ENCODE measurements at places on chromosomes 6 and 20. TPM values are rescaled to one million over a fixed set of nuclear protein-coding genes. Genes with fewer than 3 reads are reported as not detected.

GRCh38 chr20:32523613-32524213 is 61.4 kb downstream of the NOL4L start:
- peaks cover 2% of the 10 kb centered on the region for H3K36me3 ChIP-seq
- H3K4me3 ChIP-seq = no peak overlapping the region
- no peak overlapping the region for H3K27ac ChIP-seq
- no peaks in the 10 kb centered on the region for H3K27me3 ChIP-seq

DNA sequence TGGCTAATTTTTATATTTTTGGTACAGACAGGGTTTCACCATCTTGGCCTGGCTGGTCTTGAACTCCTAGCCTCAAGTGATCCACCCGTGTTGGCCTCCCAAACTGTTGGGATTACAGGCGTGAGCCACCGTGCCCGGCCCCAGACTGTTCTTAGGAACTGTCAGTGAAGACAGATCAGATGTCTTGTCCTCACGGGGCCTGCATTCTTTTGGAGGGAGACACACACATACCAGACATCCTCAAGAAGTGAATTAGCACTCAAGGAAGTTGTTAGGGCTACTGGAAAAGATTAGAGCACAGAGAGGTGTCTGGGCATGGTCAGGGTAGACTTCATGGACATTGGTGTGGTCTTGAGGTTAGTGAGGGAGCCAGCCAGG is 10.3 kb upstream of the LPIN3 start:
- no peaks in the 10 kb centered on the region for H3K27me3 ChIP-seq
- H3K4me1 ChIP-seq = peaks cover 6% of the 10 kb centered on the region
- DNase-seq = no peak
- no peak overlapping the region for H3K27ac ChIP-seq
- no peaks in the 10 kb centered on the region for H3K36me3 ChIP-seq

DNA sequence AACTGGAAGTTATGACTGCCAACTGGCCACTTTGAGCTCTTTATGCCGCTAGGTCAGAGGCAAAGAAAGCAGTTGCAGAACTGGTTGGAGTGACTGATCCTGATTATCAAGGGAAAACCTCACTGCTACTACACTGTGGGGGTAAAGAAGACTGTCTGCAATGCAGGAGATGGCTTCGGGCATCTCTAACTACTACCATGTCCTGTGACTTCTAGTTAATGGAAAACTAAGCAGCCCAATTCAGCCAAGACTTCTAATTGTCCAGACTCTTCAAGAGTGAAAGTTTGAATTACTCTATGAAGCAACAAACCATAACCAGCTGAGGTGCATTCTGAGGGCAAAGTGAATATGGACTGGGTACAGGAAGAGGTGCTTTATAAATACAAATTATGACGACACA is 773.6 kb upstream of the SLC35B3 start:
- H3K4me3 ChIP-seq = no peak overlapping the region
- H3K27me3 ChIP-seq = no peaks in the 10 kb centered on the region
- no peak for DNase-seq
- no peaks in the 10 kb centered on the region for H3K4me1 ChIP-seq

The C6orf62 gene
- 113 TPM for total RNA-seq

GRCh38 chr6:12748815-12749521 is 32.4 kb downstream of the PHACTR1 start:
- DNase-seq = no peak
- H3K27ac ChIP-seq = no peak overlapping the region
- no peaks in the 10 kb centered on the region for H3K27me3 ChIP-seq
- no peaks in the 10 kb centered on the region for H3K4me1 ChIP-seq
- H3K4me3 ChIP-seq = no peak overlapping the region

DNA sequence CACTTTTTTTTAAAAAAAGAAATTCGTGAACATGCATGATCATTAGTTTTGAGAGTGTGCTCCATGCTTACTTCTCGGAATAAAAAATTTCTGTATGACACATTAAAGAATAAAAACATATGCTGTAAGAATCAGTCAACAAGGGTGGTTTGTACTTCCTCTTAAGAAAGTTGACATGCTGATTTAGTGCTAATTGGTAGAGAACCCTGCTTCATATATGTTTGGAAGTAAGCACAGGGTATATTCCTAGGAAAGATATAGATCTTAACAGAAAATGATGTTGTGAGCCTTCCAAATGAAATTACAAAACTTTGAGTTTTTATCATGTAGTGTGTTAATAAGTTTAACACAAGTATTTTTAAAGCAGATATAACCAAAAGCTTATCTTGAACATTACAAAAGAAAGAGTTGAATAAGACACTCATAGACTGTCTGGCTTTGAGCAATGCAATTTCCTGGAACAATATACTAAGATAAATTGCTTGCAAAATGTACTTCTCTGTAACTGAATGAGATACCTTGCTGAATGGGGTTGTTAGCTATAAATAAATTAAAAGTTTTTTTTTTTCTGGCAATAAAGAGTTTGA is 13.8 kb upstream of the VIP start:
- H3K4me3 ChIP-seq = no peak overlapping the region
- no peaks in the 10 kb centered on the region for H3K27me3 ChIP-seq
- H3K36me3 ChIP-seq = no peaks in the 10 kb centered on the region
- no peak overlapping the region for H3K27ac ChIP-seq

DNA sequence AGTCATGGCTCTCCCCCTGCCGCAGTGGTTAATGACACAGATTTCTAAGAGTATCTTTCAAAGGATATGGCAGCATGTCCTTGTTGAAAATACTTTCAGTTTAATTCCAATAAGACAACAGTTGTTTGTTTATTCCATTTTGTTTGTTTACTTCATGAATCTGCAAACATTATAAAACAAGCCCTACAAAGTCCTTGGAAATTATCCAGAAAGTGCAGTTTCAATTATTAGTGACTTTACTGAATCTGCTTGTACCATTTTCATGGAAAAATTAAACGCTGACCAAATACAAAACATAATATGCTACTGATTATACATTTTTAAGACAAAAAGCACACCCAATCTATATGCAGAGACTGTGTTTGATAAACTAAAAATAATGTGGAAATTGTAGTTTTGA is 3.3 kb downstream of the HEY2 start:
- H3K4me1 ChIP-seq = peaks cover 9% of the 10 kb centered on the region
- no peaks in the 10 kb centered on the region for H3K36me3 ChIP-seq
- peaks cover 5% of the 10 kb centered on the region for H3K27me3 ChIP-seq
- H3K4me3 ChIP-seq = no peak overlapping the region
- no peak overlapping the region for H3K27ac ChIP-seq

DNA sequence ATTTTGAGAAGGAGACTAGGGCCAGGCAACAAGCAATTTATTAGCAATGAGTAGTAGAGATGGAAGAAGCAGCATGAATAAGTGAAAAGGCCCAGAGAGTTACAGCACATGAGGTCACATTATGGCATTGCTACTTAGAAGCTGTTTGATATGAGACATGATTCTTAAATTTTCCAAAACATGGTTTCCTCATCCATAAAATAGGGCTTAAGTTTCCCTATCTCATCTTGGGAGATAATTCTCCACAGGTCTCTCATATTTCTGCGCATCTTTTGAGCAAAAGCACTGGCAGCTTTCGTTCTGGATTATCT is 656.1 kb downstream of the EPHA7 start:
- no peak for DNase-seq
- no peaks in the 10 kb centered on the region for H3K4me1 ChIP-seq
- no peak overlapping the region for H3K4me3 ChIP-seq
- no peaks in the 10 kb centered on the region for H3K27me3 ChIP-seq
- H3K27ac ChIP-seq = no peak overlapping the region
- no peaks in the 10 kb centered on the region for H3K36me3 ChIP-seq

The SLC25A27 gene
- not detected for total RNA-seq

The EYS gene
- not detected for total RNA-seq

The GSTA3 gene
- not detected for total RNA-seq

- no peaks in the 10 kb centered on the region for H3K27me3 ChIP-seq
- no peaks in the 10 kb centered on the region for H3K36me3 ChIP-seq
- H3K4me1 ChIP-seq = peaks cover 14% of the 10 kb centered on the region
Observed at GRCh38 chr6:166262743-166263515, 45.3 kb downstream of the PRR18 start.

The CLVS2 gene
- not detected for total RNA-seq

DNA sequence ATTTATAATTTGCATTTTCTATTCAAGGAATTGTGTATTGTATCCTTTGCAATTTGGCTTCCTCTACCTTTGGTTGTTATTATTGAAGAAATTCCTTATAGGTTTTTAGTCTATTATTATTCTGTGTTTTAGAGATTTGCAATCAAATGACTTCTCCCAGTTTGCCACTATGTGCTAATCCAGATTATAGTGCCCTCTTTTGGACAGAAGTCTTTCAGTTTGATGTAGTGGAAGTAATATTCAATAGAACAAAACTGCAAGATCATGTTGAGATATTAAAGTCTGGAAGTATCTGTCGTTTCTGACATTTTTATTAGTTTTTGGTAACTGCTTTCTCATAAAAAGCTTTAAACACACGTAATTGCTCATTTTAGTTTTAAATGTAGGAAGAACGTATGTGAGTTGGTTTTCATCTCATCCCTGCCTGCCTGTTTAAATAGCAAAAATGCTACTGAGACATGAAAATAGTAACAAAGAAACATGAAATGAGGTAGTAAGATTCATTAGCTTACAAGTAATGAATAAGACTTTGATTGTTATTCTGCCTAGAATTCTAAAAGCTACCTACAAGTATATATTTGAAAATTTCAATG is 72.8 kb downstream of the RTN4IP1 start:
- DNase-seq = no peak
- no peaks in the 10 kb centered on the region for H3K27me3 ChIP-seq
- no peak overlapping the region for H3K4me3 ChIP-seq
- no peaks in the 10 kb centered on the region for H3K4me1 ChIP-seq
- H3K36me3 ChIP-seq = peaks cover 7% of the 10 kb centered on the region

- H3K4me3 ChIP-seq = no peak overlapping the region
- H3K27me3 ChIP-seq = peaks cover 2% of the 10 kb centered on the region
- H3K27ac ChIP-seq = no peak overlapping the region
- no peak for DNase-seq
Observed at GRCh38 chr6:159301810-159302593, 132.8 kb downstream of the FNDC1 start.

The GGTLC1 gene
- not detected for total RNA-seq

DNA sequence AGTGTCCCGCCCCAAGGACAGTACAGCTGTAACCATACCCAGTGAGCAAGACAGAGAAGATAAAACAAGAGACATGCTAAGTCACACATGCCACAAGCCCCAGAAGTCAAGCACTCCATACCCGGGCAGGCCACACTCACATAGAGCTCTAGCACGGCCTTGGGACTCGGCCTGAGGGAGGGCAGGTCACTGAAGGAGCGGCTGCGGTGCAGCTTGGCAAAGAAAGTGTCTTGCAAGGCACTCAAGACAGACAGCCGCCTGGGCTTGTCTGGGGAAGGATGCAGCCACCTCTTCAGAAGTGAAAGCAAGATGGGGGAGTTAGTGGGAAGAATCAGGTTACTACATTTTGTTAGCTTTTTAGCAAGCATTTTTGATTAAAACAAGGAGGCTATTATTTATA is 48.7 kb upstream of the ARMH2 start:
- H3K36me3 ChIP-seq = peaks cover 18% of the 10 kb centered on the region
- no peaks in the 10 kb centered on the region for H3K4me1 ChIP-seq
- no peaks in the 10 kb centered on the region for H3K27me3 ChIP-seq
- H3K4me3 ChIP-seq = no peak overlapping the region
- H3K27ac ChIP-seq = no peak overlapping the region
- no peak for DNase-seq

DNA sequence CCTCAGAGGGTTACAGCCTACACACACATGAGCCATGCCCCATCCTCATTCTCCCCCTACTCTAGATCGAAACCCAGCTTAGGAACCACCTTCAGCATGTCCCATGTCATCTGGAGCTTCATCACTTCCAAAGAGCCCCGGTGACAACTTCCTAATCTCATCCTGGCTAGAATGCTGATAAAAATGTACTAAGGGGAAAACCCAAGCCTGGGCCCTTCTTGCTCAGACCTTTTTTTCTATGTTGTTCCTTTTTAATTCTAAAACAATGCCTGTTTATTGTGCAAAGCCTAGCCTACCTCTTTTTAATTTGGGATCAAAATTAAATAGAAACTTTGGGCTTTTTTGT is 44.1 kb upstream of the NT5E start:
- no peaks in the 10 kb centered on the region for H3K36me3 ChIP-seq
- no peak overlapping the region for H3K4me3 ChIP-seq
- H3K27me3 ChIP-seq = no peaks in the 10 kb centered on the region
- peaks cover 20% of the 10 kb centered on the region for H3K4me1 ChIP-seq
- peak overlapping the region; percentile 27 for H3K27ac ChIP-seq
- no peak for DNase-seq

GRCh38 chr6:25295651-25296050 is 16.5 kb downstream of the CARMIL1 start:
- H3K36me3 ChIP-seq = no peaks in the 10 kb centered on the region
- H3K27me3 ChIP-seq = no peaks in the 10 kb centered on the region
- no peaks in the 10 kb centered on the region for H3K4me1 ChIP-seq
- no peak for DNase-seq
- H3K27ac ChIP-seq = no peak overlapping the region

The PRPH2 gene
- not detected for total RNA-seq

The VGLL2 gene
- not detected for total RNA-seq

DNA sequence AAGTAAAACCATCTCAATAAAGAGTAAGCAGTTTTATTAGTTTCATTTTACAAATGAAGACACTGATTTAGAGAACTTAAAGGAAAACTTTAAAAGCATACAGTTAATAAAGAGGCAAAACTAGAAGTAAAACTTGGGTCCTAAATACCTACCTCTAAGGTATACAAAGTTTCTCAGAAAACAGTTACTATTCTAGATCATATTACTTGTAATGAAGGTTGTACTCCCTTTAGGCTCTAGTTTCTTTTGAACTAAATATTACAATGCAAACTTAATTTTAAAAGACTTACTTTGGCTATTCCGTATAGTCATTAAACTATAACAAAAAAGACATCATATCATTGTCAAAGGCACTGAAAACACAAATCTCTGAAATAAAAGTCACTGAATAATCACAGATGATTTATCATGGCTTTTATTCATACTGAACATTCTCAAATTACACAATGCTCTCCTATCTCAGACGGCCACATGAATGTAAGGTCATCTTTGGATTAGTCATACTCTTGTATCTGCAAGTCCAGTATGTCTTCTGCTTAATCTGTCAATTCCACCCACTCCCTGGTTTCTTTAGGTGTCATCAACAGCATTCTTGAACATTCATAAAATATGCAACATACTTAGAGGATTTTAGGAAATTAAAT is 361.6 kb upstream of the RUNX2 start:
- DNase-seq = no peak
- H3K4me3 ChIP-seq = no peak overlapping the region
- H3K27ac ChIP-seq = no peak overlapping the region
- H3K27me3 ChIP-seq = no peaks in the 10 kb centered on the region

GRCh38 chr6:11270030-11271027 is 37.9 kb upstream of the NEDD9 start:
- H3K36me3 ChIP-seq = peaks cover 5% of the 10 kb centered on the region
- DNase-seq = no peak
- peaks cover 8% of the 10 kb centered on the region for H3K4me1 ChIP-seq
- H3K27ac ChIP-seq = no peak overlapping the region
- no peaks in the 10 kb centered on the region for H3K27me3 ChIP-seq

GRCh38 chr6:116280161-116280932 is 617 bp upstream of the TSPYL1 start:
- no peak for DNase-seq
- no peaks in the 10 kb centered on the region for H3K27me3 ChIP-seq
- peak overlapping the region; percentile 86 for H3K4me3 ChIP-seq
- no peaks in the 10 kb centered on the region for H3K36me3 ChIP-seq

GRCh38 chr20:46458866-46459750 is 52.7 kb upstream of the ELMO2 start:
- H3K4me3 ChIP-seq = no peak overlapping the region
- no peaks in the 10 kb centered on the region for H3K36me3 ChIP-seq
- H3K4me1 ChIP-seq = no peaks in the 10 kb centered on the region
- H3K27ac ChIP-seq = no peak overlapping the region

The SERINC1 gene
- 22.7 TPM for total RNA-seq

All from GM12878 (cell line).